ENCODE measurements at places on chromosomes 4 and X.

DNA sequence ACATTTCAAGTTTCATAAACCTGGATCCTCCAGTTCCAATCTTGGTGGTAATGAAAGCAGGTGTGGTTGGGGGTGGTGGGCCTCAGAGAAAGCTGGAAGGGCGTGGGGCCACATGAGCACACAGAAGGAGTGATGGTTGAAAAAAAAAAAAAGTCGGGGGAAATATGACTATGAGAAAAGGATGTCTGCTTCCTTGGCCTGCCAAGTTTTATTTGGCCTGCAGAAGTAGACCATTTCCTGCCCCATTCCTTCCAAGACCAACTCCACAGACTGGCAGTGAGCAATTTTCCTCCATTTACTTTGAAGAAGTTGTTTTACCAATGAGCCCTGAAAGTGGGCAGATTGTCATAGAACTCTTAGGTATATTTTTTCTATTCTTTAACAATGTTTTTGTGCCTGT lies 43.3 kb downstream of the LNX1 start:
- DNase-seq, result no peak

- no peak for DNase-seq
Observed at GRCh38 chr4:66704243-66704642, 841.1 kb downstream of the CENPC start.

GRCh38 chr4:77155631-77156452 lies 1.2 kb upstream of the CCNG2 start:
- no peak for DNase-seq

GRCh38 chr4:8857766-8858700 lies 13.6 kb downstream of the HMX1 start:
- DNase-seq, result no peak

DNA sequence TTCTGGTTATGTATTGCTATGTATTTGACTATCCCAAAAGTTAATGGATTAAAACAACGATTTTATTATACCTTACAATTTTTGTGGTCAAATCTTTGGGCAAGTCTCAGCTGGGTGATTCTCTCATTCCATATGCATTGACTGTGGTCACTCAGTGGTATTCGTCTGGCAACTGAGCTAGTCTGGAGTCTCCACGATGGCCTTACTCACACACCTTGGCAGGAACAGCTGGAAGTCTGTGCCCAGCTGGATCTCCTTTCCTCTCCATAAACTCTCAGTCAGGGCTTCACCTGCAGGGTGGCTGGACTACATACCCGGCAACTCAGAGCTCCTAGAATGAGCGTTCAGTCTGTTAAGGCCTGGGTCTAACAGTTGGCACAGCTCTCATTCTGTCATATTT lies 141.1 kb upstream of the WDFY3 start:
- no peak for DNase-seq

- DNase-seq, result no peak
Observed at GRCh38 chr4:20254511-20255250, 3.0 kb downstream of the SLIT2 start.

DNA sequence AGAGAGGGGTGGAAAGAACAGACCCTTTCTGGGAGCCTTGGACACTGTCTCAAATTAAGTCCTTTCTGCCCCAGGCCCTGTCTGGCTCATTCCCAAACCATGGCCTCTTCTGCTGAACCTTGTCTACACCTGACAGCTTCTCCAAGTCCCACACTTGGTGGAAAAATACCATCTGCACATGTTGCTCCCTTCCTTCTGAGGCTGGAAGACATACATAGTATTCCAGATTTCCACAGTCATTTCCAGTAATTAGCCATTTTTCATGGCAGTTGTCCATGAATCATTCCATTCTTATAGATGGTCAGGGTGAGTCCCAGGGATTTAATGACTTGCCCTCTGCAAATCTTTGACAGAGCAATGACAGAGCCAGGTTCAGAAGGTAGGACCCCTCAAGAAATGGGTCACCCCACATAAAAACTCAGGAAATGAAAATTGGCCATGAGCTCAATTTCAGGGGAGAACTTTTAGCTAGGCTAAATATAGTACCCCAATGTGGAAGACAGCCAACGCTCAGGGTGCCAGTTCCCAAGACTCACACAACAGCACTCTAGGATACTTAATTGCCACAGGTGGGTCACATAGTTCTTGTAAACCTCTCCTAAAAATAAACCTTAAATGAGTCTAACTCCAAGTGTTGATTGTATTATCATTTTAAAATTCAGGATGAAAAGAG lies 16.2 kb upstream of the DAPP1 start:
- no peak for DNase-seq

DNA sequence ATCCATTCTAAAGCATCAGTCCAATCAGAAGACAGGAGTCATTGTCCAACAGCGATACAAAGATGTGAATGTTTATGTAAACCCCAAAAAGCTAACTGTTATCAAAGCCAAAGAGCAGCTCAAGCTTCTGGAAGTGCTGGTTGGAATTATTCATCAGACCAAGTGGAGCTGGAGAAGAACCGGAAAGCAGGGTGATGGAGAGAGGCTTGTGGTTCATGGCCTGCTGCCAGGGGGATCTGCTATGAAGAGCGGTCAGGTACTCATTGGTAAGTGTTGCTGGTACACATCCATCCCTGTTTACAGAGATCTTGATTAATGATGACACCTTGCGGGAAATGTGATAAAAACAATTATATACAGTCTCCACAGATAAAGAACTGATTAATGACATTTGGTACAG lies 11.0 kb downstream of the INTU start:
- no peak for DNase-seq

- no peak for DNase-seq
Observed at GRCh38 chr4:41098093-41099048, 116.0 kb downstream of the APBB2 start.

DNA sequence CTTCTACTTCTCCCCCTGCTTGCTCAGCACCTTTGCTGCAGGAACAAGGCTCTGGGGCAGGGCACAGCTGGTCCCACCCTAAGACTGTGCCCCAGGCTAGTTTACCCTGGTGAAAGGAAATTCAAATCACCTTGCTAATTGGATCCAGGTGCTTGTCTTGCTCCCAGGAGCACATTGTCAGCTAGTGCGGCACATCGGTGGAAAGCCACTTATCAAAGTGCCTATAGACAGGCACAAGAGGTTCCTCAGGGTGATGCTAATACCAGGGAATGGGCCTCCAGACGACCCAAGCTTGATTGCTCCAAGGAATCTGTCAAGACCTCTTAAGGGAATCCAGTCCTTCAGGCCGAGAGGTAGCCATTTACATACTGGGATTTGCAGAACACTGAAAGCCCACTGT lies 64.5 kb upstream of the PRPS1 start:
- no peak for DNase-seq

DNA sequence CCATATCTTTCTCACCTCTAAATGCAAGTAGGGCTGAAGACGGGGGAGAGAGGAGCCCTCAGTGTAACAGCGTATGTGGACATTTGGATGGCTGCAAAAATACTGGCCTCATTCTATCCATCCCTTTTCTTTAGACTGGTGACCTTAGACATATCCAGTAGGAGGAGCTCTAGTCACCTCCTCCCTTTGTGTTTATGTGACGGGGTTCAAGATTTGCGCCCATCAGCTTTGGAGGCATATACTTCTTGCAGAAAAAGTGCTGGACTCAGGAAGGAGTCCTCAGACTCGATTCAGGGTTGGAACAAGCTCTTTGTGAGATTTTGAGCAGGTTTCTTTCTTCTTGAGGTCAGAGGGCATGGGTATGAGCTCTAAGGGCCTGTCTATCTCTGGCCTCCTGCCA lies 86.2 kb downstream of the MAMLD1 start:
- DNase-seq, result no peak

DNA sequence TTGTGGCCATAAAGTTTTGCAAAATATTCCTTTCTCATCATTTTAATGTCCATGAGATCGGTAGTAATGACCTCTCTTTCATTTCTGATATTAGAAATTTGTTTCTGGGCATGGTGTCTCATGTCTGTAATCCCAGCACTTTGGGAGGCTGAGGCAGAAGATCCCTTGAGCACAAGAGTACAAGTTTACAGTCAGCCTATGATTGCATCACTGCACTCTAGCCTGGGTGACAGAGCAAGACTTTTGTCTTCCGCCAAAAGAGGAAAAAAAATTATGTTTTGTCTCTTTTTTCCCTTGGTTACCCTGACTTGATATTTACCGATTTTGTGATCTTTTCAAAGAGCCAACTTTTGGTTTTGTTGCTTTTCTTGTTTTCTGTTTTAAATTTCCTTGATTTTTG lies 10.8 kb upstream of the NKAP start:
- no peak for DNase-seq

DNA sequence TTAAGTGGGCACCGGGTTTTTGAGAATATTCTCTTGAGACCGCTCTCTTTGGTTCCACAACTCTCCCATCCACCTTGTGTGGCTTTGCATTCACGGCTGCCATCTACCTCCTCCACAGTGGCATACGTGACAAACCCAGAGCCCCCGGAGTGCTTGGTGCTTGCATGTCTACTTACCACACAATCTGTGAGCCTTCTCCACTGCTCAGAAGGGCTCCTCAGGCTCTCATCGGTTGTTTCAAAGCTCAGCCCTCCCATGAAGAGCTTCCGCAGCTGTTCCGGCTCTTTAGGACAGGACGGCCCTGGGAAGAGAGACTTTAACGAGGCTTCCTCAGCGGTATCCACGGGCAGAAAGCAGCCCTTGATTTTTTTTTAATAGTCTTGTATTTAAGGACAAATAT lies 167.6 kb upstream of the ANK2 start:
- no peak for DNase-seq

DNA sequence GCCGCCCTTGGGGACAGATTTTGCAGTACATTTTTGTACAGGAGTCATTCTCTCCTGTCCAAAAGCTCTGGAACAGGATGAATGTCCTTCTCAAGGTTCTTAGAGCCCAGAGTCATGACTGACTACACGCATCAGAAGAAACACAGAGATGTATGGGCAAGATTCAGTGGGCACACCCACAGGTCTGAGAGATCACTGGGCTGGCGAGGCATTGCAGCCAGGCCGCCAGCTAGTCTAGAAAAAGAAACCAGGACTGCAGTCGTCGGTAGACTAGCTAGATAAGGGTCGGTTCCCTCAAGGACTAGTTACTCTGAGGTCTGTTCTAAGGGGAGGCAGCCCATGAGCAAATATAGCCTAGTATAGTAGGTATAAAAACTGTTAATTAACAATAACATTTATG lies 19.8 kb downstream of the GBA3 start:
- DNase-seq, result no peak

- no peak for DNase-seq
Observed at GRCh38 chrX:128650326-128650725, 598.1 kb upstream of the ACTRT1 start.

DNA sequence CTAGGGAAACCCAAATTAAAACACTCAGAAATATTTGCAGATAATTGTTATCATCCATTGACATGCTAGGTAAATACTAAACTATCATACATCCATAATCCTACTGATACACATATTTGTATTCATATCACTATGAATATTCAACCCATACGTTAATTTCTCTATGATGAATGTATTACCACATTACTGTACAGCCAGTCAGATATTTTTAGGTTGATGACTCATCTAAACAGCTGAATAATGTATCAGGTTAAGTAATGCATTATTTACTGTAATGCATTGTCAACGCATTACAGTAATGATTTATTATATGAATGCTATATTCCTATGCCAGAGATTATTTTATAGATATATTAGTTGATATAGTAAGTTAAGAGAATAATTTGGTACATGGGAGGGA lies 37.1 kb downstream of the VEGFC start:
- no peak for DNase-seq

DNA sequence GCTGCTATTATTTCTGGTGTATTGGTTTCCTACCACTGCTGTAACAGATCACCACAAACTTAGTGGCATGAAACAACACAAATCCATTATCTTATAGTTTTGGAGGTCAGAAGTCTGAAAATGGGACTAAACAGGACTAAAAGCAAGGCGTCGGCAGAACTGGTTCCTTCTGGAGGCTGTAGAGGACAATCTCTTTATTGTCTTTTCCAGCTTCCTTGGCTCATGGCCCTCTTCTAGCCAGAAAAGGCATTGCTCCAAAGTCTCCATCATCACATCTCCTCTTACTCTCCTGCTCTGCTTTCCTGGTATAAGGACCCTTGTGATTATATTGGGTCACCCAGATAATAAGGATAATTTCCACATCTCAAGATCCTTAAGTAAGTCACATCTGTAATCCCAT lies 121.9 kb downstream of the CLCN4 start:
- DNase-seq, result no peak

- DNase-seq, result no peak
Observed at GRCh38 chr4:181822005-181822375, 421.2 kb upstream of the TENM3 start.

- no peak for DNase-seq
Observed at GRCh38 chr4:98556451-98556850, 102.0 kb downstream of the TSPAN5 start.

DNA sequence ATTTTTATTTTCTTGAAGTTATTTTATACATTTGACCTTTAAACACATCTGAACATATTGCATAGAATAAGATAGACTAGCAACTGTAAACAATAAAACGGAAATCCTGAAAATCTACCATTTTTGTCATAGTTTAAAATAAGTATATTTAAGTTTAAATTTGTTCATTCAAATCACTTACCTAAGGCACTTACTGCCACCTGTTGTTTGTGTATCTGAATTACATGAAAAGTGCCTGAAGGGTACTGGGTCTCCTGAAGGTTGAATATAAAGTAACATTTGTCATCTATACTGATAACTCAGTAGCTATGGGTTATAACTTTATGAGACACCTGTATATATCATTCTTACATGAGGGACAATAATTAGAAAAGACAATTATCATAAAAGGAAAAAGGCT lies 38.6 kb downstream of the TRPC5 start:
- no peak for DNase-seq

- DNase-seq, result no peak
Observed at GRCh38 chr4:189850239-189850856, 90.3 kb upstream of the FRG1 start.

- no peak for DNase-seq
Observed at GRCh38 chr4:154595807-154596206, 5.3 kb upstream of the FGA start.

DNA sequence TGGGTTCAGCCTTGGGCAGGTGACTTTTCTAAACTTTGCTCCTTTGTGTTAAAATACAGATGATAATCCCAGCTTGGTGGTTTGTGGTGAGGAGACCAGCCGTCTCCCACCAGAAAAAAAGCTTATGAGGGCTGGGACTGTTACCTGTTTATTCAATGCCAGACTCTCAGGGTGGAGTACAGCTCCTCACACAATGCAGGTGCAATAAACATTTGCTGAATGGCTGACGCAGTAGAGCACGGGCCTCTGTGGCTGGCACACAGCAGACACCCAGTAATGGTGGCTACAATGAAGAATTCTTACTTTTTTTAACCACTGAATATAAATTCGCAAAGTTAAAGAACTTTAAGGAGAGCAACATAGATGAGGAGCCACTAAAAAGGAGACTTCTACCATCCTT lies 30.2 kb downstream of the BEND4 start:
- DNase-seq, result no peak

DNA sequence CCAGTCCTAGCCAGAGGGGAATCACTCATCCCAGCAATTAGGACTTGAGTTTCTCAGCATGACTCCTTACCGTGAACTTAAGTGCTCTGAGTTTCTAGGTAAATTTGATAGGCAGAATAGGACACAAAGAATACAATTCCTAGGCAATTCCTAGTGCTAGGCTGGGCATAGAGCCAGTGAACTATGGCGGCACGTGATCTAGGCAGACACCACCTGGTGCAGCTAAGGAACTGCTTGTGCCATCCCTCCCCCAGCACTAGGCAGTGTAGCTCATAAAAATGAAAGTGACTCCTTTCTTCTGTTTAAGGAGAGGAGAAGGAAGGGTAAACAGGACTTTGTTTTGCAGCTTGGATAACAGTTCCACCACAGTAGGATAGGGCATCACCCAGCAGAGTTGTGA lies 736.3 kb upstream of the PCDH7 start:
- no peak for DNase-seq

Data from activated naive CD8-positive, alpha-beta T cell treated with anti-CD3 and anti-CD28 coated beads, Interleukin-2, amount 50 U/mL, for 24 hours (primary cell).